ENCODE measurements at places on chromosomes 7 and 10.

DNA sequence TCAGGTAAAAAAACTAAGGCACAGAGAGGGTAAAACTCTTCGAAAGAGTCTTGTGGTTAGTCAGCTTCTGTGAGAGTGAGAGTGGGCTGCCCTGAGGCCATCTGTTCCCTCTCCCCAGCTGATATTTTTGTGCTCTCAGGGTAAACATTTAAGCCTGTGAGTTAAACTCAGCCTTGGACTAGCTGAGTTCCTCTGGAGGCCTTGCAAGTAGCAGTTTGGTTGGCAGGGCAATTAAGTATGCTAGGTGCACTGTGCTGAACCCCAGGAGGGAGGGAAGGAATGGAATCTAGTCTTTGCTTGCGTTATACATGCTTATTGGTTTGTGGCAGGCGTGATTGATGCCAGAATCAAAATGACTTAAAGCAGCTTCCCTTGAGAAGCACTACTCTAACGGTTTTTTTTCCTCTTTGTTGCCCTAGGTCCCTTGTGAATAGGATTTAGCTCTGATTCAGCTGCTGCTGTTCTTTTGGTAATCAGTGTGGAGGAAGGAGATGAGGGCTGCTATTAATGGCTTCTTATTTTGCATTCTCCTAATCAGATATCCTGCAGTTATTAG is 140.2 kb downstream of the AUTS2 start:
- DNase-seq, result peak; percentile 52

DNA sequence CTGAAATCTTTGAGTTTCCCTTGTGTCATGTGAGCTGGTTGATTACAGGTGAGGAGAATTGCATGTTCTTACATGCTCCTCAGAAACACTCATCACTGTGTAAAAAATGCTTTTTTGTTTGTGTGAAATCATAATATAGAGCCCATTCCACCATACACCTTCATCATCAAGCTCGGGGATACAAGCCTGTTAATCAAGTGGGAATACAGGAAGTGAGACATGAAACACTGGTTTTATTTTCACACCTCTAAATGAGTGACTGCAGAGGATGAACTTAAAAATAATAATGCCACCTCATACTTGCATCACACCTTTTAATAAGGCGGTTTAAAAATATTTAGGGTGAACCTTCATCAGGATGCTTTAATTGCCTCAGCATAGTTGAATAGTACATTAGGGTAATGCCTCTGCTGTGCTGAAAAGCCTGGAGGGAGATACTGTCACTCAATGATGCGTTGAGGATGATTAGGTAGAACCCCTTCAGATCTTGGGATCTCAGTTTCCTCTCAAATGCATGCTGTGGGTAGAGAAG is 164.6 kb downstream of the AUTS2 start:
- DNase-seq, result no peak

DNA sequence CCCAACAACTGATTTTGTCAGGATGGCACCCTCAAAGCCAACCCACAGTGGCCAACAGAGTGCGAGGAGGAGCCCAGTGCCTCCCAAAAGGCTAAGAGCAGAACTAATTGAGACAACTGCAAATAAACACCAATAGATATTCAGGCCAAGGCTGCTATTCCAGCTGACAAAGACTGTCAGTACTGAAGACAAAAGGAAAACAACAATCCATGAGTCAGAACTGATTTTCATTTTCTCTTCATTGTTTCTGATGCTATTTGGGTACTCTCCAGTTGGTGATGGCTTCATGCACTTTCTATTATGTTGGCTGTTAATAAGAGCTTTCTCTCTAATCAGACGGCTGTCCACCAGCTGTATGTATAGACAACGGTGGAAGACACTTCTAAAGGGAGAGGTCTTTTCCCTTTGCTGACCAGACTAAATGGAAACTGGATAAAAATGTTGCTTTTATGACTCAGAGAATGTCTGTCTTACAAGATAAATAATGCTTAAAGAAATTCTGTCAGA is 515.9 kb downstream of the PARD3 start:
- DNase-seq, result peak; percentile 51

DNA sequence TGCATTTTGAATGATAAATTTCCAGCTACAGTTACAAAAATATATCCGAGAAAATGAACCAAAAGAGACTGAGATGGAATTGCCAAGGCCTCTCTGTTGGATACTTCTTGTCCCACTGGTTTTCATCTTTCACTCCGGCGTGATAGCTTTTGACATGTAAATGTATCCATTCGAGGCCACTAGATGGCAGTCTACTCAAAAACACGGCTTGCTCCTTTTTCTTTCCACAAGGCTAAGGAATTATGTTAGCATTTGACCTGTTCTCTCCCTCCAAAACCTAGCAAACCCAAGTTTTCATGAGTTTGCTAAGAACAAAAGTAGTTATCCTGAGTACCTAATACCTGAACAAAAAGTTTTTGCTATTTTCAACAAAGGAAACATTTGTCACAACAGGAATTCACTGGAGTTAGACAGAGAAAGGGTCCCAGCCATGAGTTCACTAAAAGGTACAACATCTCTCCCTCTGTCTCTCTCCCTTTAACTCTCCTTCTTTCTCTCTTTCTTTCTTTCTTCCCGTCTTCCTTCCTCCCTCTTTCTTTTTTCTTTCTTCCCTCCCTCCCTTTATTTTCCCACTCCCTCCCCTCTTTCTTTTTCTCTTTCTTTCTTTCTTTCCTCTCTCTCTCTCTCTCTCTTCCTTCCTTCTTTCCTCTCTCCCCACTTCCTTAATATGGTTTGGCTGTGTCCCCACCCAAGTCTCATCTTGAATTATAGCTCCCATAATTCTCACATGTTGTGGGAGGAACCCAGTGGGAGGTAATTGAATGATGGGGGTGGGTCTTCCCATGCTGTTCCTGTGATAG is 207.9 kb upstream of the MYO3A start:
- DNase-seq, result peak; percentile 4

DNA sequence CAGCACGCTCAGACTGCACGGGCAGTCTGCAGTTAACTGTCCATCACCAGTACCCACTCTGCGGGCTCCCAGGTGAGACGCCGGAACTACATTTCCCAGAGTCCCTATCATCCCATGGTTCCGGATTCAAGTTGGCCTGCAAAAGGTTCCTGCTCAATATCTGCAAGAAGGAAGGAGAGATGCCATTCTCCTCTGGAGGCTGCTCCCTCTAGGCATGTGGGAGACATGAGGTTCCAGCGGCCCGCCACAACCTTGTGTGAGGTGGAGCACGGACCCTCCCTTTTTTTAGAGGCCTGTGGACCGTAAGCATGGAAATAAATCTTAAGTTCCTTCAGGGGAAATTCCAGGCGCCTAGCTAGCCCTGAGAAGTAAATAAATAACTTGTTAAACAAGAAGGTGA is 29.7 kb downstream of the NUP42 start:
- no peak for DNase-seq

- no peak for DNase-seq
Measured at GRCh38 chr10:3342771-3343170, 170.2 kb upstream of the PITRM1 start.

- DNase-seq, result no peak
Measured at GRCh38 chr10:31317652-31318381, 1.2 kb upstream of the ZEB1 start.

- DNase-seq, result no peak
Measured at GRCh38 chr7:151682831-151683614, 163.3 kb upstream of the RHEB start.

- no peak for DNase-seq
Measured at GRCh38 chr10:78904196-78904595, 164.6 kb upstream of the ZMIZ1 start.

- DNase-seq, result no peak
Measured at GRCh38 chr7:94417306-94417705, 22.6 kb downstream of the COL1A2 start.

- no peak for DNase-seq
Measured at GRCh38 chr7:105021967-105022366, 8.0 kb downstream of the KMT2E start.

- DNase-seq, result no peak
Measured at GRCh38 chr7:25037325-25037724, 57.3 kb upstream of the OSBPL3 start.

DNA sequence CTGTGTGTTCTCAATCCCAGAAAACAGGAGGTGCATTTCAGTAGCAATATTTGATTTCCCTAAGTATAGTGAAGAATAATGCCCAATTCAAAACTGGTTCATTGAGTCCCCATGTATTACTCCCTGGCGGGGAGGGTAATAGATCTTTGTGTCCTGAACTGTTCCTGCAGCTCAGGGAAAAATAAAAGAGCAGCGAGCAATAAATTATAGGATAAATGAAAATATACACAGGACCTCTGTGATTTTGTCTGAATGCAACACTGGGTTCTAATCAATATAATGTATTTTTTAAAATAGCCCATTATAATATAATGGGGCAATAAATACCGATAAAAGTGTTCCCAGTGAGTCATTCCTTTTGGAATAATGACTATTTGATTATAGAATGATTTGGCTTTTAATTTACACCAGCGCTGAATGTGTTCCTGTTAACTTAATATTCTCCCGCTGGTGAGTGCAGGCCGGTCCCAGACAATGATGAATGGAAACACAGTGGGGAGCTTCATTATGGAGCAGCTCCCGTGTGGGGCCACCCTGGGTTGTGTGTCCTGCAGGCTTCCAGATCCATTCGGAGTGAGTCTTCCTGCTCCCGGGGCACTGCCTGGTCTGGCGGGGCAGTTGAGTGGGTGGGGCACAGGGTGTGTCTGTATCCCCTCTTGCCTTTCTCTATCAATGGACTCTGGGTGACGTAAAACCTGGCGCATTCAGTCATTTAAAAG is 263.1 kb downstream of the ACTR3B start:
- DNase-seq, result no peak

GRCh38 chr7:80135309-80136104 is 876 bp downstream of the GNAI1 start:
- no peak for DNase-seq

DNA sequence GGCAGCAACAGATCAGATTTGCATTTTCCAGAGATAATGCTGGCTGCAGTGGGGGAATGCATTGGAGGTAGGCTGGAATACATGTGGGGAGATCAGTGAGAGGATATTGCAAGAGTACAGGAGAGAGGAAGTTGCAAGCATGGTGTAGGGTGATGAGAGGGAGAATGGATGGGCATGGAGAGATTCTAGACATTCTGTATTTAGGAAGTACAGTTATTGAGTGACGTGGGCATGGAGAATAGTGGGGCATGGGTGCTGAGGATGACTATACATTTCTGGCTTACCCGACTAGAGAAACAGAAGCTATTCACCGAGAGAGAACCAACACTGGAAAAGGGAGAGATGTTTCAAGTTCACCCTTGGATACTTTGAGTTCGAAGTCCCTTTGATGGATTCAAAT is 116.9 kb upstream of the SVIL start:
- DNase-seq, result no peak

GRCh38 chr7:10940704-10941355 is 32.8 kb upstream of the PHF14 start:
- DNase-seq, result no peak

- DNase-seq, result peak; percentile 31
Measured at GRCh38 chr10:17504547-17505245, 50.3 kb upstream of the ST8SIA6 start.

- DNase-seq, result no peak
Measured at GRCh38 chr10:120266022-120266421, 191.0 kb upstream of the PLPP4 start.

GRCh38 chr10:101693651-101693977 is 1.4 kb downstream of the FBXW4 start:
- no peak for DNase-seq

DNA sequence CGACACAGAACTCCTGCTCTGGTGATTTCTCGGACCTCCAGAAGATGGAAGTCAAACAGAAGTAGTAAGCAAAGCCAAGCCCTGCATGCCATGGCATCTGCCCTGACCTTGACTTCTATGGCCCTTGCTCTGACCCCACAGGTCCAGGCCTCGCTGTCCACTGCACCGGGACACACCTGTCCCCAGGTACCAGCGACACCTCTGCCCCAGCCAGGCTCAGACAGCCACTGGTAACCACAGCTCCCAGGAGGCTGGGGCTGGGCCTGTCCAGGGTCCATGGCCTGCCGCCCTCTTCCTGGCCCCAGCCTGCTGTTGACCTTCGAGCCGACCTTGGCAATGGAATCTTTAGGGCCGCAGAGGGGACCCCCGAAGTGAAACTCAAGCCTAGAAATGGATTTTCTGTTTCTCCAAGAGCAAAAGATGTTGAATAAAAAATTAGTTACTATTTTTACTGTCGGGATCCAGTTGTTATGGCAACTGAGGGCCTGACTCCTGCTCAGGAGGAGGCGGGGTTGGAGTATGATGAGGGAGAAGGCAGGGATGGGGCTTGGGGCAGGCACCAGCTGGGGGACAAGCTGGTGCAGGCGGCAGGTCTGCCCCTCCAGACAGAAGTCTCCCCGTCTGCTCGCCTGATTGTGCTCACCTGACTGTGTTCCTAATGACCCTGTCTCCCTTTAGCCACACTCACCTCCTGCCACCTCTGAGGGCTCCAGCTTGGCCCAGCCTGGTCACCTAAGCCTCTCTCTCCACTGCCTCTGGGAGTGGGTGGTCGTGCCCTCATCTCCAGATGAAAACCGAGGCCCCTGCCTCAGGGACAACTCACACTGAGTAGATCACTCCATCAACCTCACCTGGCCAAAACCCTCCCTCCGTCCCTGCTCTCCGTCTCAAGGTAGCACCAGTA is 4.1 kb upstream of the MMD2 start:
- DNase-seq, result no peak

DNA sequence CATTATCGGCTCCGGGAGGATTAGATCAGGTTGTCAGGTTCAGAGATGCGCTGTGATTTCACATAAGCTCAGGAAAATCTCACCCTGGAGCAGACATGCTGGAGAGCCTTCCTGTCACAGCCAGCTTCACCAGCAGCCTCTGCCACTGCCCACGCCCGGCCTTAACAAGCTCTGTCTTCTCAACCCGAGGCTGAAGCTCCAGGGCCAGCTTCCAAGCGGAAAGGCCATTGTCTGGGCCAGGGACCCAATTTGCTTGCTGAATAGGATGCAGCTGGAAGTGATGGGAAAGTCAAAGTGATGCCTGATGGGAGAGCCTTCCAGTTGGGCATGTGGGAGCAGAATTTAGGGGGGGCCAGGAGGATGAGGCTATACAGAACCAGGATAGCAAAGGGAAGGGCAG is 36.3 kb downstream of the C10orf105 start:
- DNase-seq, result no peak

DNA sequence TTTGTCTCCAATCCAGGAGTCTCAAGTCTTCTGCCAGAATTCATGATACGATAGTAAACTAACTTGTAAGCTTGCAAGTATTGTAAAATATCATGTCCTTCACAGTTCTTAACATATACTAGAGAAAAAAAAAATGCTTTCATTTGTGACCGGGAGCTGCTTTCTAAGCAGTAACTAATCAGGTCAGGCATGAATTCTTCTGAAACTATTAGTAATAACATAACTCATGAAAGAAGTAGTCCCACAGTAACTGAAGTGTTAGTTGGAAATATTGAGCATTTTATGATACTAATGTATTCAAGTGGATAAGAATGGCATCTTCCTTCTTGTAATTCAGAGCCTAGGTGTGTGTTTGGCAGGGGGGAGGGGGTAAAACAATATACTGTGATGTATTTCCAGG is 665.6 kb downstream of the DNAJB9 start:
- DNase-seq, result no peak
